Activated T-helper 2 cell treated with anti-CD3 and anti-CD28 coated beads, Interferon-gamma antibody, Interleukin-2, Interleukin-4, amounts not matched to agents 10 μg/mL and 5 μg/mL and 100 μg/mL, durations not matched to agents 14 hours and 24 hours and 36 hours (primary cell): ENCODE measurements at places on chromosomes 12 and 14. TPM values are rescaled to one million over a fixed set of nuclear protein-coding genes. Genes with fewer than 3 reads are reported as not detected.

GRCh38 chr12:63990828-63991547 is 146.5 kb downstream of the SRGAP1 start:
- no peaks in the 10 kb centered on the region for H3K36me3 ChIP-seq
- no peak for DNase-seq
- H3K27me3 ChIP-seq: peaks cover 4% of the 10 kb centered on the region
- no peak overlapping the region for H3K27ac ChIP-seq
- no peak overlapping the region for H3K4me3 ChIP-seq

DNA sequence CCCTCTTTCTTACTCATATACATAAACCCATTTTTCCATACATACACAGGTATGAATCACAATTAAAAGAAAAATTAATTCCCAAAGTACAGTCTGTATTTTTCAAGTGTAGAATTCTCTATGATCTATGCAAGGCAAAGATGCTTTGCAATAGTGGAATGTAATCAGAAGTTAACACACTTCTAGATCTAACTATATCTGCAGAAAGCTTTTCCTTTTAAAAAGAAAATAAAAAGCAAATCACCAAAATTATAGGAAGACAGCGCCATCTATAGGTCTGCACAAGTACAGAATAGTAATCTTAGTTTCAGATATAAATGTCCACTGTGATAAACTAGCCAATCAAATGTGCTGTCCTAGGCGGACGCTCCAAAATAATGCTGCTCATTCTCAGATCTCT is 22.0 kb downstream of the SLC25A21 start:
- no peak overlapping the region for H3K27ac ChIP-seq
- no peak for DNase-seq
- no peaks in the 10 kb centered on the region for H3K27me3 ChIP-seq

GRCh38 chr12:92000597-92000996 is 145.0 kb downstream of the BTG1 start:
- peaks cover 33% of the 10 kb centered on the region for H3K36me3 ChIP-seq
- no peak overlapping the region for H3K4me3 ChIP-seq
- no peak for DNase-seq
- H3K27ac ChIP-seq: no peak overlapping the region

Gene NEUROD4
- not detected in 2 replicates for total RNA-seq

Gene RAD51AP1
- 31.0 and 34.1 TPM in 2 replicates for total RNA-seq

- H3K27me3 ChIP-seq: no peaks in the 10 kb centered on the region
- H3K36me3 ChIP-seq: peaks cover 70% of the 10 kb centered on the region
- DNase-seq: no peak
- peak overlapping the region; percentile 36 for H3K27ac ChIP-seq
Measured at GRCh38 chr12:111436266-111436665, 30.5 kb downstream of the SH2B3 start.

GRCh38 chr14:103879570-103880347 is 32.4 kb upstream of the PPP1R13B start:
- peak overlapping the region; percentile 21 for H3K4me3 ChIP-seq
- no peak overlapping the region for H3K27ac ChIP-seq
- no peaks in the 10 kb centered on the region for H3K27me3 ChIP-seq
- H3K36me3 ChIP-seq: no peaks in the 10 kb centered on the region
- DNase-seq: no peak

Gene CYP27B1
- 11.3 and 13.0 TPM in 2 replicates for total RNA-seq

DNA sequence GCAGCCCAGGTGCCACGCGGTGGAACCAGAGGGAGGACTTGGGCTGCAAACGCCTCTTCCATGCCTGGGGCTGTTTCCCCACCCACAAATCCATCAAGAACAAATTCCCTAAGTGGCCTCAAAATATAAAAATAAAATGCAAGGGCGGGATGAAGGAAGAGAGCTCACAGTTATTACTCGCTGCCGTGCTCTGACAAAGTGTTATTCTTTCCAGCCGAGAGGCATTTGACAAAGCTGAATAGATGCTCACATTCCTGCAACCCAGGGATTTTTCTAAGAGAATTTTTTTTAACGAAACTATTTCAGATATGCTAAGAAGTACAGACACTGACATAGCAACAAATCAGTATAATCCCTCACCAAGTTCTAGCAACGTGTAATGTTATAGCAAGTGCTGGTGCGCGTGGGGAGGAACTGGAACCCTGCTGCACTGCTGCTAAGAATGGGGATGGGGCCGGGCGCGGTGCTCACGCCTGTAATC is 70.7 kb downstream of the SCARB1 start:
- no peak overlapping the region for H3K27ac ChIP-seq
- no peak overlapping the region for H3K4me3 ChIP-seq
- H3K4me1 ChIP-seq: peaks cover 20% of the 10 kb centered on the region
- no peak for DNase-seq
- H3K36me3 ChIP-seq: peaks cover 11% of the 10 kb centered on the region

DNA sequence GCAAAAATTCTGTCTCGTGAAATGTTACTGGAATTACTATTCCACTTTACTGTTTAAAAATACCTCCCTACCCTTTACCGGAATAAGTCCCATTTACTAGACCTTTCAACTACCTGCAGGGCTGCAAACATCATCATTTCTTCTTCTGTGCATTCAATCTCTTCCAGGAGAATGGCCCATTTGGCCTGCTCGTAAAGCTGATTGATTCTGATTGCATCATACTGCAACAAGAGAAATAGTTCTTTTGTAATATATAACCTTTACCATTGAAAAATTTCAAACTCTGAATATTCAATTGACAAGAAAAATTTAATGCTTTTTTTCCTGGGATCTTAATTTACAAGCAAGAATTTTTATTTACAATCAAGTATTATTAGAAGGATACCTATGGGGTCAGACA is 72.4 kb downstream of the FERMT2 start:
- H3K27ac ChIP-seq: no peak overlapping the region
- peaks cover 10% of the 10 kb centered on the region for H3K27me3 ChIP-seq
- no peaks in the 10 kb centered on the region for H3K36me3 ChIP-seq
- DNase-seq: no peak

DNA sequence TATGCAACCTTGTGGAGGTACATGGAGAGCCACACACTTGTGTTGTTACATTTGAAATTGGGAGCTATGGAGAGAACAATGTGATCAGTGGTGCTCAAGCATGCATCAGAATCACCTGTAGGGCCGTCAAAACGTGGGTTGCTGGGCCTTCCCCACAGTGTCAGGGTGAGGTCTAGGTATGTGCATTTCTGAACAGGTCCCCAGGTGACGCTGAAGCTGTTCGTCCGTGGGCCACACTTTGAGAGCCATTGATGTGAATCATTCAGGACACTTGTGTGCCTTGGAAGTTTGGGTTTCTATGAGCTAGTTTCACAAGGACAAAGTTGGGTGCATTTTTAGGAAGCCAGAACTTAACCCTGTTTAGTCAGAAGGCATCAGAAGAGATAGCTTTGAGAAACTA is 291.7 kb upstream of the FKBP4 start:
- H3K4me1 ChIP-seq: peaks cover 18% of the 10 kb centered on the region
- no peaks in the 10 kb centered on the region for H3K27me3 ChIP-seq
- DNase-seq: no peak
- H3K27ac ChIP-seq: no peak overlapping the region
- no peak overlapping the region for H3K4me3 ChIP-seq
- H3K36me3 ChIP-seq: no peaks in the 10 kb centered on the region

DNA sequence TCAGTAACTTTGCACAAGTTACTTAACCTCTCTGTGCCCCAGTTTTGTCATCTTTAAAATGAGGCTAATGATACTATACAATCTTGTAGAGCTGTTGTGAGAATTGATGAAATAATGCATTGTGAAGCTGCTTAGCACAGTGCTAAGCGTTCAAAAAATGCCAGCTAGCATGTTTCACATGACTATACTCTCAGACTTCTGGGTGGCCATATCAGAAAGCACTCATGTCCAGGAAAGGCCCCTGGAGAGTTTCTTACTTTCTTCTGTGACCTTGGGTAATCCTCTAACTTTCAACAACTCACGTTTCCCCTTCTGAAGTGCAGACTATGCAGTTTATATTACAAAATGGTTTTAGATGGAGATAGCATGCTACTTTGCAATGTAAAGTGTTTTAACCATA is 68.1 kb downstream of the TPH2 start:
- no peaks in the 10 kb centered on the region for H3K4me1 ChIP-seq
- no peak for DNase-seq
- H3K27me3 ChIP-seq: peaks cover 22% of the 10 kb centered on the region
- no peaks in the 10 kb centered on the region for H3K36me3 ChIP-seq
- no peak overlapping the region for H3K27ac ChIP-seq

DNA sequence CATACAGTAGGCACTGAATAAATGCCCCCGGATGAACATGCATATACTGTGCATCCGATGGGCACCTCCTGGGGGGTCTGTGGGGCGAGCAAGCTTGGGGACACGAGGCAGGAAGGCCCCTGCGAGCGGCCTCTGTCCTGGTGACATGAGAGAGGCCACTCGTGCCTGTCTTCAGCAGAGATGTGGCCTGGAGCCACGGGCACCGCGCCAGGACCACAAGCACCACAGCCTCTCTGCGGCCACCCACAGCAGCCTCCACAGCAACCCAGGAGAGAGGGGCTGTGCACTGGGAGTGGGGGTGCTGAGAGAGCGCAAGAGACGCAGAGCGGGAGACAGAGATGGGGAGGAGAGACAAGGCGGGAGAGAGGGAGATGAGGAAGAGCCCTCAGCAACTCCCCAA is 118.5 kb downstream of the RFLNA start:
- no peak overlapping the region for H3K4me3 ChIP-seq
- peaks cover 9% of the 10 kb centered on the region for H3K36me3 ChIP-seq

Gene SDS
- not detected in 2 replicates for total RNA-seq

GRCh38 chr14:67883717-67884116 is 64.1 kb downstream of the RAD51B start:
- H3K27ac ChIP-seq: no peak overlapping the region
- peaks cover 16% of the 10 kb centered on the region for H3K4me1 ChIP-seq
- H3K36me3 ChIP-seq: no peaks in the 10 kb centered on the region
- no peak for DNase-seq
- H3K27me3 ChIP-seq: no peaks in the 10 kb centered on the region
